ENCODE measurements at places on chromosomes 1 and 21. TPM values are rescaled to one million over a fixed set of nuclear protein-coding genes. Genes with fewer than 3 reads are reported as not detected.

Gene C1orf115
- 0.52 TPM for total RNA-seq

DNA sequence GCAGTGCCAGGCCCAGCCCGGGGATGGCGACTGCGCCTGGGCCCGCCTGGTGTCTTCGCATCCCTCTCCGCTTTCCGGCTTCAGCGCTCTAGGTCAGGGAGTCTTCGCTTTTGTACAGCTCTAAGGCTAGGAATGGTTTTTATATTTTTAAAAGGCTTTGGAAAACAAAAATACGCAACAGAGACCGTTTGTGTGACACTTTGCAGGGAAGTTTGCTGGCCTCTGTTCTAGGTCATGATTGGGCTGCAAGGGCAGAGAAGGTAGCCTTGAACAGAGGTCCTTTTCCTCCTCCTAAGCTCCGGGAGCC, 719 bp downstream of the SOD1 start:
- H3K4me3 ChIP-seq: peak overlapping the region; percentile 93
- peaks cover 8% of the 10 kb centered on the region for H3K36me3 ChIP-seq
- peak overlapping the region; percentile 92 for H3K27ac ChIP-seq
- DNase-seq: no peak
- peaks cover 22% of the 10 kb centered on the region for H3K4me1 ChIP-seq

GRCh38 chr1:55670331-55671082, 455.3 kb upstream of the USP24 start:
- H3K4me1 ChIP-seq: no peaks in the 10 kb centered on the region
- H3K27ac ChIP-seq: no peak overlapping the region
- H3K27me3 ChIP-seq: no peaks in the 10 kb centered on the region
- no peak overlapping the region for H3K4me3 ChIP-seq
- no peak for DNase-seq

- H3K27me3 ChIP-seq: no peaks in the 10 kb centered on the region
- peaks cover 11% of the 10 kb centered on the region for H3K36me3 ChIP-seq
- H3K27ac ChIP-seq: no peak overlapping the region
These were observed 59.7 kb upstream of the TNFSF4 start for GRCh38 chr1:173266841-173267240.

DNA sequence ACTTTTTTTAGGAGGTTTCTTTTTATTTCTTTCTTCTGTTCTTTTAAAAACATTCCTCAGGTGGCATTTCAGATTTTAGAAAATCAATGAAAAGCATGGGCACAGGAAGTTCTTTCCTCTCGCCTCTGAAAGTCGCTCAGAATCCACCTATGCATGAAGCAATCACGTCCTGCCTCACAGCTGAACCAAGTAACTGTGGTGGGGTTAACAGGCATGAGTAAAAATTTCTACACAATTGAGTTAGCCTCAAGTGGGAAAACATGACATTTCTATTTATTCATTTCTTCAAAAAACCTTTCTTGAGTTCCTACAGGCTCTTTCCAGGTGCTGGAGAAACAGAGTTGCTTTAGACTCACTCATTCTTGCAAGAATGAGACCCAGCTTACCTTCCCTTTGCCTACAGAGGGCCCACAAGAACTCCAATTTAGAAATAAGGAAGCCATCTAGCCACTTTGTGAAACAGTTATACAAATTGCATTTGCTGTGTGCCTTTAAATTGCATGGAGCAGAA, 508.9 kb upstream of the PKN2 start:
- no peaks in the 10 kb centered on the region for H3K4me1 ChIP-seq
- peaks cover 4% of the 10 kb centered on the region for H3K27me3 ChIP-seq
- no peak overlapping the region for H3K27ac ChIP-seq
- no peak for DNase-seq
- H3K36me3 ChIP-seq: no peaks in the 10 kb centered on the region
- H3K4me3 ChIP-seq: no peak overlapping the region

DNA sequence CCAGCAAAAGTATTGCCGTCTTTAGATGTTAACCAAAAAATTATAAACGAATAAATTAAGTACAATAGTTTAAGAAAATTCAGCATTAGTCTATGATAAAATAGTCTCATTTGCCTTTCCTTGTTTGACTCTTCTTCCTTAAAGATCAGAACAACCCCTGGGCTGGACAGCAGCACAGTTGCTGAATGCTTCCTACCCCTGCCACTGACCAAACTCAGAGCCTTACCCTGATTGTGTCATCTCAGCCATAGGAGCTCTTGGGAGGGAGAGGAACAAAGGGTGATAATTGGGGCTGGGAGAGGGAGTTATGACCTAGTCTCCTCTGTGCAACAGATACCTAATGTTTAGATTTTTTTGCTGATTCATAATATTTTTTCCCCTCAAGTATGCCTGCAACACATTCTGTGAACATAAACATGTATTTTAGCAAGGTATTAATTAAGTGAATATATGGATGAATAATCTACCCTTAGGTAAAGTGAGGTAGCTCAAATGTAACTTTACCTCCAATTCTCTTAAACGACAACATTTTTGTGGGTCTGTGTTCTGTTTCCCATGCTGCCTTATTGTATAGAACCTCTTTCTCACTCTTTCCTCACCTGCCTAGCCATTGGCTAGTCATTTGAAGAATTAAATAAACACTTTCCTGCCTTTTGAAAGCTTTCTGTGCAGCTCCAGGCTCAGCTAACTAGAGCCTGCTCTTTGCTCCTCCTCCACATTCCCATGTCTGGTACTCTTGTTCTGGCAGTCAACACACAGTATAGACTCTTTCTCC, 46.1 kb downstream of the FGGY start:
- H3K27me3 ChIP-seq: no peaks in the 10 kb centered on the region
- DNase-seq: no peak
- H3K4me1 ChIP-seq: no peaks in the 10 kb centered on the region

All from naive thymus-derived CD8-positive, alpha-beta T cell (primary cell).